ENCODE measurements at places on chromosomes 7 and 10. TPM values are rescaled to one million over a fixed set of nuclear protein-coding genes. Genes with fewer than 3 reads are reported as not detected.

SLC39A12 gene
- not detected for total RNA-seq

TAS2R5 gene
- 0.57 TPM for total RNA-seq

ATOH7 gene
- not detected for total RNA-seq

FMC1 gene
- 16.6 TPM for total RNA-seq

SEMA4G gene
- total RNA-seq: 0.92 TPM

GNG11 gene
- total RNA-seq: 40.3 TPM

CYP3A4 gene
- not detected for total RNA-seq

PRF1 gene
- total RNA-seq: under 0.01 TPM

KNDC1 gene
- 0.57 TPM for total RNA-seq

ASAH2 gene
- total RNA-seq: 1.00 TPM

TET1 gene
- 2.1 TPM for total RNA-seq

GPR141 gene
- total RNA-seq: 0.09 TPM

ZDHHC6 gene
- 22.6 TPM for total RNA-seq

NAT16 gene
- total RNA-seq: not detected

OR2A42 gene
- total RNA-seq: not detected

UBTD1 gene
- total RNA-seq: 16.4 TPM

ASAH2B gene
- 2.3 TPM for total RNA-seq

LGI1 gene
- total RNA-seq: 0.14 TPM

NACAD gene
- 0.83 TPM for total RNA-seq

OPN1SW gene
- not detected for total RNA-seq

MDFIC gene
- 48.1 TPM for total RNA-seq

POLR2J2 gene
- 3.9 TPM for total RNA-seq

TNS3 gene
- total RNA-seq: 150 TPM

TDRD1 gene
- total RNA-seq: 0.83 TPM

TUBB8 gene
- under 0.01 TPM for total RNA-seq

FKBP6 gene
- total RNA-seq: not detected

TFPI2 gene
- 178 TPM for total RNA-seq

METTL2B gene
- 30.9 TPM for total RNA-seq

EBLN1 gene
- not detected for total RNA-seq

SRI gene
- 80.6 TPM for total RNA-seq

ODAD2 gene
- 1.2 TPM for total RNA-seq

MLXIPL gene
- 0.37 TPM for total RNA-seq

CDC14C gene
- not detected for total RNA-seq

DOCK4 gene
- total RNA-seq: 6.8 TPM

STOX1 gene
- total RNA-seq: 0.14 TPM

ZNF365 gene
- 2.8 TPM for total RNA-seq

CAPZA2 gene
- 131 TPM for total RNA-seq

BLOC1S2 gene
- 50.9 TPM for total RNA-seq
